ENCODE measurements at places on chromosomes 11 and 22. TPM values are rescaled to one million over a fixed set of nuclear protein-coding genes. Genes with fewer than 3 reads are reported as not detected.

TRPM5 gene
- polyA plus RNA-seq: not detected

MAPK1 gene
- polyA plus RNA-seq: 30.8 TPM

ZNF280A gene
- not detected for polyA plus RNA-seq

DNAJB7 gene
- not detected for polyA plus RNA-seq

CSF2RB gene
- not detected for polyA plus RNA-seq

EHD1 gene
- polyA plus RNA-seq: 2.5 TPM

CLDN5 gene
- polyA plus RNA-seq: 0.17 TPM

UNC93B1 gene
- polyA plus RNA-seq: not detected

TRIM29 gene
- polyA plus RNA-seq: not detected

BACE1 gene
- 10.9 TPM for polyA plus RNA-seq

CLDN25 gene
- not detected for polyA plus RNA-seq

GAL3ST3 gene
- polyA plus RNA-seq: 8.7 TPM

GPR83 gene
- not detected for polyA plus RNA-seq

SLC22A6 gene
- not detected for polyA plus RNA-seq

PDE2A gene
- 6.0 TPM for polyA plus RNA-seq

NRIP3 gene
- 14.6 TPM for polyA plus RNA-seq

IGF2 gene
- 0.14 TPM for polyA plus RNA-seq

OR52M1 gene
- not detected for polyA plus RNA-seq

TESMIN gene
- 2.4 TPM for polyA plus RNA-seq

CHRDL2 gene
- polyA plus RNA-seq: not detected

DKK3 gene
- polyA plus RNA-seq: 13.1 TPM

TRPC6 gene
- not detected for polyA plus RNA-seq
